ENCODE measurements at places on chromosomes 11 and 22.

DNA sequence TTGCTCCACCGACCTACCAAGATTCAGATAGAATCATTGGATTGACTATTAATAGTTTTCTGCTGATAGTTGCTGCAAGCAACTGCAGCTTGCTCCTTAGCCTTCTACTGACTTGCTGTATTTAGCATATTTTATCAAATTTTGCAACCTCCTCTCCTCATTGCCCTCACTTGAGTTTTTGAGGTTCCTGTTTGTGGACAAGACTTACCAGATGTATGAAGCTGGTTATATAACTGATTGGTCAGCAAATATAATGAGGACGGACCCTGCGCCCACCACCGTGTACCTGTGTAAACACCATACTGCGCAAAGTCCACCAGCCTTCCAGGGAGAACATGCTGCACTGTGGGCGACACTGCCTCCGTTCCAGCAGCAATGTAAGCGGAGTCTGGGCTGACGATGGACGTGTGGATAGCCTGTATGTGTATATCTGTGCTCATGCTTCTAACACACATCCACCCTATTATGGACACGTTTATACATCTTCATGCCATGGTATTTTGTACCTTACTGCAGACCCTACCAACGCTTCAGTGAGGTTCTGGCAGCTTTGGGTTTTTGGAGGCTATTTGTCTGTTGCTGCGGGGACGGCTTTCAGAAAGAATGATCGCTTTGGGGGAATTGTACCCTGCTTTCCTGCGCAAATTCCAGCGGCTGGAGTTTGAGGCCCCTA is 1.5 kb upstream of the USP18 start:
- DNase-seq: no peak

DNA sequence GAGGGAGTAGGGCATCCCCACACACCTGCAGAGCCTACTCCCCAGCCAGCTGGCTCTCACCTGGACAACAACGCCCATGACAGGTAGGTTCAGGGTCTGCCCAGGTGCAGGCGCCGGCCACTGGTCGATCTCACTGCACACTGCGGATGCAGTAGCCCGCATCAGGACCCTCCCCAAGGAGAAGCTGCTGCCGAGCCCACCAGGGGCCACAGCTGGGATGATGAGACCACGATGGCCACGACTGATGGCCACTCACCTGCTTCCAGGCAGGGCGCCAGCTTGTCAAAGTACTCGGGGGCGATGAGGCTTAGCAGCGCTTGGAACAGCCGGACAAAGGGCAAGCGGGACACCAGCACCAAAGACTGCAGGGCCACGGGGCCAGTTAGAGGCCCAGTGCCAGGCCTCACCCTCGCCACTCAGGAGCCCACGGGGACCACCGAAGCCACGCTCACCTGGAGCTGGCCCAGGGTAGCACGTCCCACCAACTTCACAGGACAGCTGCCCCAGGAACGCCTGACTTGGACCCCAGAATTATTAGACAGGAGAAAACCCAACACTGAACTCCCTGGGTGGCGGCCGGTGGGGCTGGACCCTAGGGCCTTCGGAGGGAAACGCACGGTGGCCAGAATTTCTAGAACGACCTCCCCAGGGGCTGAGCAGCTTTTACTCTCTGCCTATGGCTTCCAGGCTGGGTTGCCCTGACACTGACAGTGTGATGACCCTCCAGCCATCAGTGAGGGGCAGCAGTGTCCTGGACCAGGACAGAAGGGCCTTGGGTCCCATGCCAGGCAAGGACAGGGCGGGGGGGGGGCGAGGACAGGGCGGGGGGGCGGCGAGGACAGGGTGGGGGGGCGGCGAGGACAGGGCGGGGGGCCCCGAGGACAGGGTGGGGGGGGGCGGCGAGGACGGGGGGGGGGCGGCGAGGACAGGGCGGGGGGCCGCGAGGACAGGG is 8.9 kb upstream of the PLXNB2 start:
- DNase-seq: peak; percentile 66

DNA sequence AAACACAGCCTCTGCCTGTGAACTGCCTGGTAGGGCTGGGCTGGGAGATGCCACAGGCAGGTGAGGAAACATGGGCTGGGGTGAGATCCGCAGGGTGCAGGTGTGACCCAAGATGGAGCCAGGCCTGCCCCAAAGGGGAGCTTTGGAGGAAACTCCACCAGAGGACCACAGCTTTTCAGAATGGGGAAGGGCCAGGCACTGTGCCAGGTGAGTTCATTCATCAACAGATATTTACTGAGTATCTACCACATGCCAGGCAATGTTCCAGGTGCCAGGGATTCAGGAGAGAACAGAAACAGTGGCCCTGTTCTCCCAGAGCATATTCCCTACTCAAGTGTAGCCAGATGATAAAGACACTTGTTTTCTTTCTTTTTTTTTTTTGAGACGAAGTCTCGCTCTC is 11.2 kb downstream of the RTN4RL2 start:
- DNase-seq: no peak

DNA sequence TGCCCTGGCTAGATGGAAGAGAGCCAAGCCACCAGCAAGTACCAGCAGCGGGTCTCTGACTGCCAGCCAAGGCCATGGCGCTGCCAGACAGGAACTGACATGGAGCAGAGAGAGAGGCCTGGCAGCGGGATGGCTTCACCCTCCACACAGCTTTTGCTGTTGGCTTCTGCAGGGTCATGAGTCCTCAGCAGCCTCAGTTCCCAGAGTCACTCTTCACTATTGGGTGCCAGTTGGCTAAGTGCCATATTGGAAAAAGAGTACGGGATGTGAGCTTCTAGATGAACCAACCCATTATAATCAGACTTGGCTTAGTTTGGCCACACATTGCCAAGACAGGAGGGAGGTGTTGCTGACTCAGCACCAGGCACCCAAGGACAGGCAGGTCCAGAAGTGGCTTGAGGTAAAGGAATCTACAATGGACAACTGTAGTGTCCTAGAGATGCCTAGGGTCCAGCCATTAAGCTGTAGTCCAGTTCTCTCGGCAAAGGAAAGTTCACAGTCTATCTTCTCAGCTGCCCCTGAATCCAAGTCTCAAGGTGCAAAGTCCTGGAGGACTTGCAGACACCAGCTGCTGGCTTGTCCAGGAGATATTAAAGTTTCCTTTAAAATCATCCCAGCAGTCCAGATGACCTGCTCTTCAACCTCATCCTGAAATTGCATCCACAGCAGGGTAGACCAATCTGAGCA is 40.7 kb upstream of the POU2AF1 start:
- DNase-seq: no peak

DNA sequence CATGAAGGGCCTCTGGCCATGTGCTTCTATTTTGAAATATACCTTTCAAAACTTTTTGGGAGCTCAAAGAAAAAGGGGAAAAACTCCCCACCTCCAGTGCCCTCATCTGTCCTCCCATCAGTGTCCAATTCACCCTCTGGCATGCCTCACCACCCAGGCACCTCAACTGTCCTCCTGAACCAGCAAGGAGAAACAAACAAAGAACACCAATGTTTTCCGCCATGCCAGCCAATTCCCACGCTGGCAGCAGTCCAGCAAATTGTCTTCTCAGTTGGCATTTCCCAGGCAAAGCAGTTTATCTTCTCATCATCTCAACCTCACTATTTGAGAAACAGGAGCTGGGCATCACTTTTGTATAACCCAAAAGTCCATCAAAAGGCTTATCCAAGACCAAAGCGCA is 496.9 kb downstream of the SOX6 start:
- no peak for DNase-seq

- no peak for DNase-seq
These were observed 4.0 kb downstream of the SLN start for GRCh38 chr11:107707807-107708206.

DNA sequence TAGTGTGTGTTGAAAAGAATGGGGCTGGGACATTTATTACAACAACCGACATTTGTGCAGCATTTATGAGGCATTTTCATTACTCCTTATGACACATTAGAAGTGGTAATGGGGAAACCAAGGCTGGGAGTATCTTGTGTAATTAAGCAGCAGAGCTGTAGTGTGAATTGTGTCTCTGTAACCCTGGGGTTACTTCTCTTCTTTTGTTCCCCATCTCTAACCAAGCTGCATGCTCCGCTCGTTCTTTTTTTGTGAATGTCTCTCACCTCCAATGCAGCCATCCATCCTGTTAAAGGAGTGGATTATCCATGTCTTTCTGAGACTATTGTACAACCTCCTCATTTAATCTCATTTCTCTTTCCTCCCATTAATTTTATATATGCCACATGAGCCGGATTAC is 65.7 kb downstream of the ENDOD1 start:
- no peak for DNase-seq

GRCh38 chr22:39212721-39213376 is 31.9 kb downstream of the PDGFB start:
- DNase-seq: no peak

GRCh38 chr11:1572197-1573076 is at the start of gene DUSP8:
Gene DUSP8 (minus strand): TSS chr11:1572271. CDS start chr11:1565826, 6,445 bp downstream.
- DNase-seq: peak; percentile 96

DNA sequence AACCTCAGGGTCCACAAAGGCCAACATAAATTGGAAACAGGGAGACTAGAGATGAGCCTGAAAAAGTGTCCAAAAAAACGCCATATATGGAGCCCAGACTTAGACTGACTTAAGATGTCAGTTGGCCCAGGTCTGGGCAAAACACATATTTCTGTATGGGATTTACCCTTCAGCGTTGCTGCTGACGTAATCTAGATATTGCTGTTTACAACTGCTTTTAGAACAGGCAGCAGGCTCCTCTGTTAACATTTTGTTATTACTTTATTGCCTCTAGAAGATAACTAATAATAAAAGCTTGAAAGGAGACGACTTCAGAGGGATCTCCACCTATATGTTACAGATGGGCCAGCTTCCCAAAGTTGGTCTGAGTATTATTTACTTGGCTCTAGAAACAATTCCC is 8.7 kb downstream of the ME3 start:
- no peak for DNase-seq

DNA sequence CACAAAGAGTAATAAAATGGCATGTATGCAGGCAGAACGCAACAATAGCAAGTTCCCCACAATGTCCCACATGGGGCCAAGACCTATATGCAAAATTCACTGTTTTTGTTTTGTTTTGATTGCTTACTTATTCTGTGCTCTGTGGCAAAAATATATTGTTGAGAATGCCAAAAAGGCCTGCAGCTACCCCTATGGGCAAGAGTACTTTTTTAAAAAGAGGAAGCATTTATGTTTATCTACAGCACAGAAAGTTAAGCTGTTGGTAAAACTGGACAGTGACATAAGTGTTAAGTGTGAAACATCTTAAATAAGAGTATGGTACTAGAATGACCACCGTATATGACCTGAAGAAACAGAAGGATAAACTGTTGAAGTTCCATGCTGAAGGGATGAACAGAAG is 301.9 kb upstream of the ZC3H12C start:
- no peak for DNase-seq

- peak; percentile 88 for DNase-seq
These were observed 571 bp downstream of the FAR1 start for GRCh38 chr11:13668957-13669521.

DNA sequence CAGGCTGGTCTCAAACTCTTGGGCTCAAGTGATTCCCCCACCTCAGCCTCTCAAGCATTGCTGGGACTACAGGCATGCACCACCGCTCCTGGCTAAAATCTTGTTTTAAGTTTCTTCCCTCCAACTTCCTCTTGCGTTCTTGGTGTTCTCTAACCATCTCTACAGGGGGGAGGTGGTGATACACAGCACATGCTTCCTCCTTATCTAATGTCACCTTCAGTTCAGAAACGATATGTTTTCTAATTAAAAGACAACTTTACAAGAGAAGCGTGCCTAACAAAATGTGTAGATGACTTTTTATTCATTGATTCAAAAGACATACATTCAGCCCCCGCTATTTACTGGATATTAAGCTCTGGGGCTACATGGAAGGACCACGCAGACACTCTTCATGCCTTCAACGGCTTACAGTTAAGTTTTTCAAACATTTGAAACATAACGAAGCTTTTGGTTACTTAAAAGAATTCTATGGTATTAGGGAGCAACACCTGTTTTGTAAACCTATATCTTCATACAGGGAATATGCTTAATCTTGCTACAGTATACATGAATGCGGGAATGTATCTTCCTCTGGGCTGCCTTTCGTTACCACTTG is 933 bp upstream of the DLAT start:
- DNase-seq: no peak

DNA sequence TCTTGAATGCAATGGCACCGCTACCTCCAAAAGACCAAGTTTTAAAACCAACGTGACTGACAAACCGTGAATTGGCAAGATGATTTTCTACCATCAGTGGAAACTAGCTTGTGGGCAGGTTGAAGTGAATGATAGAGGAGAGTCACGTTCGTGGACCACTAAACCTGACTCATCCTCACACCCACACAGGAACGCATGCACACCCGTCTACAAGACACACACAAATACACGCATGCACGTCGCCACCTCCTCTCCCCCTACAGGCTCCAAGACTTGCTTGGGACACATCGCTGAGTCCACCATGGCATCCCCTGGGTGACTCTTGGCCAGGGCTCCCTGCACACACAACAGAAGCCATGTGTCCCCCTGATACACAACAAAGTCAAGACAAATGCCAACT is 14.4 kb downstream of the TMPRSS6 start:
- no peak for DNase-seq

DNA sequence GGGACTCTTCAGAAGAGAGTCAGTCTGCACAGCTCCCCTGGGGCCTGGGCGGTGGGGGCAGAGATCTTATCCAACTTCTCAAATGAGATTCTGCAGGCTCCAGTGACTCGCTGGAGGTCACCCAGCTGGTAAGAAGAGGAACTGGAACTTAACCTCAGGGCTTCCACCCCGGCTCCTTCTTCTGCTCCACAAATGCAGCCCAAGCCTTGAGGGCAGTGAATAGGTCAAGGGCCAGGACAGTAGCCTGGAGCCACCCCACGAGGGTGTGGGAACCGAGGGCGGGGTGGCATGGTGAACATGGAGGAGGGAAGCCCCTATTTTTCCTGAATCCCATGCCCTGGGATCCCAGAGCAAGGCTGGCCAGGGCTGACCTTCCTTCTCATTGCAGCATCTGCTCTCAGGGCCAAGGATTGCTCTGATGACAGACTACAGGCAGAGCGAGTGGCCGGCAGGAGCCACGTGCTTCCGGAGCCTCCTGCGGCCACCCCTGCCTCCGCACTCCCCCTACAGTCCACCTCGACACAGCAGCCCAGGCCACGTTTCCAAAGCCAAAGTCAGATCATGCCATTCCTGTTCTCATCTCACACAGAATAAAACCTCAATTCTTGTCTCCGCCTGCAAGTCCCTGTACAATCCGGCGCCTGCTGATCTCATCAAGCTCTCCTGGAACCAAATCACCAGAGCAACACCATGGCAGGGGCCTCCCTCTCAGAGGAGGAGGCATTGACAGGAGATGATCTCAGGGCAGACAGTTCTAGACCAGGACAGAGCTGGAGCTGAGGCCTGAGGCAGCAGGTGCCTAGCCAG is 21.1 kb upstream of the UPK3A start:
- DNase-seq: peak; percentile 93

GRCh38 chr11:61697078-61697502 is 16.9 kb downstream of the DAGLA start:
- DNase-seq: no peak

DNA sequence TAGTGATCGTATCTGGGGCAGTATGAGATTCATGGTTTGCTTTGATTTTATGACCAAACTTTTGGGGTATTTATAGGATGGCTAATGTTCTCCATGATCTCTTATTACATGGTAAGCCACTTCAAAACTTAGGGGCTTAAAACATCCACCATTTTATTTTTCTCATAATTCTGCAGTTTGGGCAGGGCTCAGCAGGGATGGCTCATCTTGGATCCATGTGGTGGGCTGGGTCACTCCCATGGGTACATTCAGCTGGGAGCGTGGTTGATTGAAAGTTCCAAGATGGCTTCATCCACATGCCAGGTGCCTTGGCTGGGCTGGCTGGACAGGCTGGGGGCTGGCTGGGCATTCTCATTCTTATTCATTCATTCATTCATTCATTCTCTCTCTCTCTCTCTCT is 30.5 kb upstream of the FGF19 start:
- no peak for DNase-seq

GRCh38 chr11:12069066-12069676 is 41.2 kb upstream of the MICAL2 start:
- no peak for DNase-seq
